Progenitor cell of endocrine pancreas (in vitro differentiated cells): ENCODE measurements at places on chromosomes 1 and 21. TPM values are rescaled to one million over a fixed set of nuclear protein-coding genes. Genes with fewer than 3 reads are reported as not detected.

RGS4 gene
- total RNA-seq, result 7.3 and 12.1 TPM in 2 replicates

CD48 gene
- total RNA-seq, result not detected in 2 replicates

FHL3 gene
- total RNA-seq, result 16.5 and 17.6 TPM in 2 replicates

AUNIP gene
- total RNA-seq, result 4.7 and 5.9 TPM in 2 replicates

TMEM61 gene
- total RNA-seq, result 0.53 and 1.3 TPM in 2 replicates

SERPINC1 gene
- total RNA-seq, result 0.31 TPM in 1 of 2 replicates, not detected in the other

U2AF1 gene
- total RNA-seq, result 41.1 and 46.8 TPM in 2 replicates

AURKAIP1 gene
- total RNA-seq, result 107 TPM in 2 replicates

ZNF496 gene
- 56.0 and 59.5 TPM in 2 replicates for total RNA-seq

PIGR gene
- not detected in 2 replicates for total RNA-seq

GABPB2 gene
- 12.4 and 12.7 TPM in 2 replicates for total RNA-seq

NR1I3 gene
- not detected in 2 replicates for total RNA-seq

S100A4 gene
- 7.6 and 11.1 TPM in 2 replicates for total RNA-seq

KRTAP21-2 gene
- not detected in 2 replicates for total RNA-seq

RAB25 gene
- total RNA-seq, result 93.8 and 99.1 TPM in 2 replicates

FNDC10 gene
- total RNA-seq, result 2.7 and 4.2 TPM in 2 replicates

AMPD2 gene
- 91.6 and 94.5 TPM in 2 replicates for total RNA-seq

PDZK1 gene
- 25.0 and 26.2 TPM in 2 replicates for total RNA-seq

CEPT1 gene
- 35.6 and 41.1 TPM in 2 replicates for total RNA-seq

NEGR1 gene
- 1.6 and 3.1 TPM in 2 replicates for total RNA-seq

TMEM54 gene
- 23.2 and 27.0 TPM in 2 replicates for total RNA-seq

TRIM62 gene
- total RNA-seq, result 6.6 and 7.4 TPM in 2 replicates
